CD14-positive monocyte (primary cell): ENCODE measurements at places on chromosomes 1 and 21. TPM values are rescaled to one million over a fixed set of nuclear protein-coding genes. Genes with fewer than 3 reads are reported as not detected.

CLDN17 gene
- not detected in 2 replicates for polyA plus RNA-seq

FAM110D gene
- polyA plus RNA-seq, result not detected in 2 replicates

DNA sequence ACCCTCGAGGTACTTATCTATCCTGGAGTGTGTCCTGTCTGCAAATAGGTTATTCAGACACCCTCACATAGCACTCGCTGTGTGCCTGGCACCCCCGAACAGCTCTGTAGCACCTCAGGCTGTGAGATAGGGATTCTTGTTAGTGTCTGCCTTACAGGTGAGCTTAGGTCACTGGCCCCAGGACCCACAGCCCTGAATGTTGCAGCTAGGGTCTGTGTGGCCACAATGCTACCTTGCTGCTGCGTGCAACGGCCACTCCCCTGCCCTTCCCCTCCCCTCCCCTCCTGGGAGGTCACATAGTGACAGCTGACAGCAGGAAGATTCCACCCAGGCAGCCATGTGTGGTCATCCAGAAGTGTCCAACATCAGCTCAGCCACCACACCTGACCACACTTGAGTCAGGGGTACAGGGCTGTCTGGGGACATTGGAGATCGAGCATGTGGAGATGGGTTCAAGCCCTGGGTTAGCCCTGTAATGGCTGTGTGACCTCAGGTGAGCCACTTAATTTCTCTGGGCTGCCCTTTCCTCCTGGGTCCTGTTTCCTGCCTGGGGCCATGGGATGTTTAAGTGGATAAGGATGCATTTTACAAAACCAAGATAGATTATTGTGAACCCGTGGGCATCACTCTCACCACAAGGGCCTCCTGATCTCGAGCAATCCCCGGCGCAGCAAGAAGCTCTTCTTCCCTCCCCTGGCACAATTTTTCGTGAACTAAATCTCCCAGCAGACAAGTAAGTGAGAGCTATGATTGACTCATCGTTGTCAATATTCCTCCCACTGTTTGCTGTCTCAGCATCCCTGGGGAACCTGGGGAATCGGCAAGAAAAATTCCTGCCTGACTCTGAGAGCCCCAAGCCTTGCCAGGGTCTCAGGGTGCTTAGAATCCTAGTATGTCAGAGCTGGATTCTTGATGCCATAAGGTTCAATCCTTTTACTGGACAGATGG lies 208.7 kb downstream of the PTPRU start:
- H3K4me1 ChIP-seq, result peaks cover 10% of the 10 kb centered on the region
- H3K27ac ChIP-seq, result no peak overlapping the region
- DNase-seq, result no peak

- peak; percentile 58 for DNase-seq
- peaks cover 49% of the 10 kb centered on the region for H3K4me1 ChIP-seq
- H3K4me3 ChIP-seq, result peak overlapping the region; percentile 49
- no peak overlapping the region for H3K27ac ChIP-seq
- no peaks in the 10 kb centered on the region for H3K36me3 ChIP-seq
Observed at GRCh38 chr21:15442743-15443469, 286.9 kb upstream of the USP25 start.

GRCh38 chr1:42926235-42926878 lies 32.3 kb downstream of the SLC2A1 start:
- no peak overlapping the region for H3K27ac ChIP-seq
- H3K27me3 ChIP-seq, result no peaks in the 10 kb centered on the region
- H3K4me1 ChIP-seq, result peaks cover 30% of the 10 kb centered on the region
- no peak overlapping the region for H3K4me3 ChIP-seq
- DNase-seq, result no peak
- H3K36me3 ChIP-seq, result peaks cover 12% of the 10 kb centered on the region
